ENCODE measurements at places on chromosomes 1 and 21. TPM values are rescaled to one million over a fixed set of nuclear protein-coding genes. Genes with fewer than 3 reads are reported as not detected.

The ANXA9 gene
- 0.33 TPM for total RNA-seq

The ALDH4A1 gene
- 6.9 TPM for total RNA-seq

The SFN gene
- total RNA-seq: under 0.01 TPM

DNA sequence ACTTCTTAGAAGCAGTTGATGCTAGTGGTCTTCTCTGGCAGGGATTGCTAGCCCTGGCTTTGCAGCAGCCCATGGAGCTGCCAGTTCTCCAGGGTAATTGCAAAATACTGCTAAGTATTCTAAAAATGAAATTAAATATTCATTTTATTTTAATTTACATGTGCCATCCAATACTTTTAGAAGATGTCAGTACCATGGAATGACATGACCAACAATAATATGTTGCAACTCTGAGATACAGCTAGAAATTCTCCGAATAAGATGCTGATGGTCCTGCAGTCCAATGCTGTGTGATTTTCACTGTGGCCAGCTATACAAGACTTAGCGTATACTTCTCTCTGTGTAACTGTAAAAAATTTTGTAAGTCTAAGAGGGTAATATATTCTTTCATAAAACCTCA, 20.0 kb upstream of the WARS2 start:
- no peak for DNase-seq

GRCh38 chr1:246324711-246325110, 182.4 kb downstream of the SMYD3 start:
- DNase-seq: peak; percentile 48

- DNase-seq: no peak
Observed at GRCh38 chr1:164971921-164972415, 384.5 kb downstream of the LMX1A start.

DNA sequence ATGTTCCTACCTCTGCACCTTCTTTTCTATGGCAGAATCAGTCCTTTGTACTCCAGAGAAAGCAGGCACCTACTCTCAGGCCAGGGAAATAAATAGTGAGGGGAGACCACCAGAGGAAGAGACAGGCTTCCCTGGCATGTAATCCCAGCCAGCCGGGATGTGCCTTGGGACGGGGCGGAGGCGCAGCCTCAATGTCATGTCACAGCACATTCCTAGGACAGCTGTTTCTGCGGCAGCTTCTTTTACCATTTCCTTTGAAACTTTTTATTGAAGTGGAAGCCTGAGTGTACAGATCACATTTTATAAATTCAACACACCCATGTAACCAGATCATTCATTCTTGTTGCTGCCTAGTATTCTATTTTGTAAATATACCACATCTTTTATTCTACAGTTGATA, 67.9 kb upstream of the ZNF326 start:
- no peak for DNase-seq

- DNase-seq: peak; percentile 20
Observed at GRCh38 chr1:231233735-231234417, 7.1 kb upstream of the GNPAT start.

DNA sequence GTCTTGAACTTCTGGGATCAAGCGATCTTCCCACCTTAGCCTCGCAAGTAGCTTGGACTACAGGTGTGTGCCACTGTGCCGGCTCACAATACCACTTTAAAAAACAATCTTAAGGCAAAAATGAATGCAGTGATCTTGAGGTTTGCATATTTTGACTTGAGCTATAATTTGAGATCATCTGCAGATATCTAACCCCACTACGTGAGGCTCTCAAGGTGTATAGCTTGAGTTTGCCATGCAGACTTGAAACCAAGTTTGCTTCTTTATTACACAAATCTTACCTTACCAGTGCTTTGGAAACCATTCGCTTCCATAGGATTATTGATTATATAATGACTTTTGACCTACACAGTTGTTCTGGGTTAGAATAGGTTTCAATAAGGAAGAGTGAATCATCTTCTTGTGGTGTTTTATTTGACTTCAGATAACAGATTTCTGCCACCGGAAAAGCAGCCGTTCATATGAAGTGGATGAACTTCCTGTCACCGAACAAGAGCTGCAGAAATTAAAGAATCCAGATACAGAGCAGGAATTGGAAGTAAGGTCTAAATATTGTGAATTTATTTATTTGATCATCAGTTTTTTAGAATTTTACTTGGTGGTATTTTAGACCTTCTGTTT, 155.1 kb downstream of the VPS13D start:
- DNase-seq: no peak

DNA sequence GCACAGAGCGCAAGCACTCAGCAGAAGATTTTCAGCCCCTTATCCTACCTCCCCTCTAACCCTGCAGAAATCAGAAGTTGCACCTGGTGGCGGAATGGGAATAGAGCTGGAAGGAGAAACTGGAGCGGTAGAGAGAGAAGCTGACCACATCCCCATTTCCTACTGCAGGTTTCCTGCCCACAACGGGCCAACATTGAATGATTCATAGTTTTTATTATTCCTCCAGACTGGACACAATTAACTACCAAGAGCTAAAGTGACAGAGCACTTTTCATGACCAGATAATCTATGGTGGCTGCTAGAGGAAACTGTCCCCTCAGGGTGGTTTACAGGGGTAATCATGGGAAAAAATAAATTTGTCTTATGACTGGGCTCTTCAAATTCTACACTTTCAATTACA, 21.3 kb upstream of the LRRC8D start:
- no peak for DNase-seq

DNA sequence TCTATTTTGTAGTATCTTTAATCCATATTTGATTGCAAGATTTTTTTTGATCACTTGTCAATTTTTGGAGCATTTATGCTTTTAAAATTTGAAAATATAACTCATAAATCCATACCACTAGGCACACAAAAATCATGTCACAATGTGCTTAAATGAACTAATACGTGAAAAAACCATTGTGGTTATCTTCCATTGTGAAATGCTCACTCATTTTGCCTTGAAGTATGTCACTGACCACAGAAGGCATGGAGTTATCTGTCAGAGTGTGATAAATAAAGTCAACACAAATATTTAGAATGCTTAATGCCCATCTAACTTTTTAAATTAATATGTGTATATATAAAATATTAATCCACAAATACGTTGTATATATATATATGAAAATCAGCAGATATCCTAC, 347.2 kb downstream of the PTPRC start:
- DNase-seq: no peak

DNA sequence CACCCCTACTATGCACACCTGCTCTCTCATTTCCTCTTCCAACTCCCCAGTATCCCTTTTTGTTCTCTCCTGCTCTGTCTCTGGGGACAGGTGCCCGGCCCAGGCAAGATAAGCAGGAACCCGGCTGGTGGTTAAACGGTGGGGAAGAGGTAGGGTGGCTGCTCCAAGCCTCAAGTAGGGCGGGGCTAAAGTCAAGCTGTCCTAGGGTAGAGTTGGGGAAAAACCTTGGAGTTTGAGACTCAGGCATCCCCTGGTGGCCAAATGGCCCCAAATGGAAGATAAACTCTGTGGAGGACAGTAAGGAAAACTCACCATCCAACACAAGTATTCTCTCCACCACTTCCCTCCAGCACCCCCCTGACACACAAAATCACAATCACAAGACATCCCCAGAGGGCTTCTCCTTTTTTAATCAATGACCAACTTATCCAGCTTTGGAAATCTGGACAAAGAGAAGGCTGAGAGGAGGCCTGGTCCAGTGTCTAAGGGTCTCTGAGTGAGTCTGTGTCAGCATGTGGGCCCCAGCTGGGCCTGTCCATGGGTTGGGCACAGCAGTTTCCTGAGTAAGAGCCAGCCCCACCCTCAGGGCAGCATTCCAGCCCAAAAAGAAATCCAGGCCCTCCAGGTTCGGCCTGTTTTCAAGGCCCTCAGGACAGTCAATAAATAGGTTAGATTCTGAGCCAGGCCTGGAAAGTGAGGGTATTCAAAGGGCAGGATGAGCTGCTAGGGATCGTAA, 9.8 kb downstream of the POMGNT1 start:
- DNase-seq: no peak

DNA sequence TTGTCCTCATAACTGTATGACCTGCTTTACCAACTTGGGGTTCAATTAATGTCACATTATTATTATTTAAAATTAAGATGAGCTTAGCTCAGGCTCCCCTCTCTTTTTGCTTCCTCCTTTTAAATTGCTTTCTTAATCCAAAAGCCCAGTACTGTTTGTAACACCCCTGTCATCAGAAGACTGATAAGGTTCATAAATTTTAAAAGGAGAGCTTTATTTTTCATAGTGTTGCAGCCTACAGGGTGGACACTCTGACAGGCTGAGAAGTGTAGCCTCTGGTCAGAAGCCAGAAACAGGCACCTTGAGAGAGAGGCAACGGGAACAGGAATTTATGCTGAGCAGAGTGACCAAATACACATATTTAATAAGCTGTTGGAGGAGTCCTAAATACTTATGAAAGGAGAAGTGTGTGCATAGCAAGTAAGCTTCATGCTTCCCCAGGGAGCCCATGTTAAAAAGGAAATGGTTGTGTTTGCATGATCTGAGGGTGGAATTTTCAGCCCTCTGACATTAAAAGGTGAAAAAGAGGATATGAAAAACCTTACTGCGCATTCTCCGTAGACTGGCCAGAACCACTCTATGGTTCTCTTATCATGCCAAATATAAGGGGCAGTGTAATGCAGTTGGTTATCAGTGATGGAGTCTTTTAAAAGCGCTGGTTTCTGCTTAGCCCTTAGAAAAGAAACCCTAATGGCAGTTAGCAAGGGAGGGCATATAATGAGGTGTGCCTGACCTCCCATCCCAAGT, 30.5 kb upstream of the FGGY start:
- DNase-seq: no peak

DNA sequence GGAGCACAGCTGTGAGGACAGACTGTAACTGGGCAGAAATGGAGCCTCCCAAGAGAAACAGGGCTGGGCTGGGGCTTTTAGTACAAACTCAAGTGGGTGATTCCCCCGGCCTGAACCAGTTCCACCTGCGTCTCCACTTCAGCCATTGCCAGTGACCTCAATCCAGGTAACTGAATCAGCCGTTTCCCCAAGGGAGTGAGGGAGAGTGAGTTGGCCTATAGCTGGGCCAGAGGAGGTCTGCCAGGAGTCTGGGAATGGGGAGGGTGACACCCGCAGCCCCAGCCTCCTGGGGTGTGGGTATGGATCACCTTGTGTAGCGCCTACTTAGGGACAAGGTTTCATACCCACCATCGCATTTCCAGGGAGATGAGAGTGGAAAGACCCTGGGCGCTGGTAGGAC, 8.5 kb downstream of the SLC26A9 start:
- no peak for DNase-seq

- no peak for DNase-seq
Observed at GRCh38 chr1:186112280-186112679, 262.8 kb downstream of the TPR start.

- DNase-seq: peak; percentile 60
Observed at GRCh38 chr1:227351443-227351842, 33.2 kb upstream of the CDC42BPA start.

All from fibroblast of lung (primary cell).